ENCODE measurements at places on chromosomes 11 and 22.

DNA sequence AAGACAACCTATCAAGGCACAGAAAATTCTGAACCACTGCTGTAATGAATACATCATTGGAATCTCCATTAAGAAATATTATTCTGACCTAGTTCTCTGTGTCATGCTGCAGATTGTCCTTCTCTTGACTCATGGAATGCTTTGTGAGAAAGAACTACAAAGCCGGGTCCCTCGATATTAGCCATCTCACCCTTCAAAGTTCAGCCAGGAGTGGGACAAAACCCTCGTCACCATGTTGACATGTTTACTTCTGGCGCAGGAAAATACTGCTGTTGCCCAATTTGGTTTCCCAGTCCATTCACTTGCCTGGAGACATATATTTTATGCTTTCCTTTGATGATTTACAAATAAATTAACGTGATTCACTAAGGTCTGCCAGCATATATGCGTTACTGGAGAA, 10.9 kb upstream of the WT1 start:
- DNase-seq = no peak

- DNase-seq = no peak
These were observed 179.2 kb upstream of the ARHGAP20 start for GRCh38 chr11:110891411-110891810.

DNA sequence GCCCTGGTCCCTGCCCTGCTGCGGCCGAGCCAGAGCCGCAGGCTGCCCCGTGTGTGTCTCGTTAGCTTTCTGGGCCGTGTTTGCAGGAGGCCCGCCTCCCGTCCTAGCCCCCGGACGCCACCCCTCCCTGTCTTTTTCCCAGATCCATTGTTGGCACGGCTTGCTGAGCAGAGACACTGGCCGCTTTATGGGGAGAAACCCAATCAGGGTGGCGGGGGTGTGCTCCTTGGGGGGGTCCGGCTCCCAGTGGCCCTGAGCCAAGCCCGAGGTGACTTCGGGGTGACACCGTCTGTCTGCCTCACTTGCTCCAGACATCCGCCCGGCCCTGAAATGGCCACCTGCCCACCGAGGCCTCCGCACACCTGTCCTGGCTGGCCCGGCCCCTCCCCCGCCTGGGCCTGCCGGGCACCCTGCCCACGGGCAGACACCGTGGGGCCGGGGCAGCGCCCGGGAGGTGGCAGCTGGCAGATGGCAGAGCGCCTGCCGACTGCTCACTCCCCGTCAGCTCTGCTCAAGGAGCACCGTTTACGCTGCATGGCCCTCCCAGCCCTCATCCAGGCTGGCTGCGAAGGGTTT, 43.1 kb upstream of the PPARA start:
- no peak for DNase-seq

- peak; percentile 15 for DNase-seq
These were observed 35.0 kb upstream of the SCGB1A1 start for GRCh38 chr11:62383822-62384221.

DNA sequence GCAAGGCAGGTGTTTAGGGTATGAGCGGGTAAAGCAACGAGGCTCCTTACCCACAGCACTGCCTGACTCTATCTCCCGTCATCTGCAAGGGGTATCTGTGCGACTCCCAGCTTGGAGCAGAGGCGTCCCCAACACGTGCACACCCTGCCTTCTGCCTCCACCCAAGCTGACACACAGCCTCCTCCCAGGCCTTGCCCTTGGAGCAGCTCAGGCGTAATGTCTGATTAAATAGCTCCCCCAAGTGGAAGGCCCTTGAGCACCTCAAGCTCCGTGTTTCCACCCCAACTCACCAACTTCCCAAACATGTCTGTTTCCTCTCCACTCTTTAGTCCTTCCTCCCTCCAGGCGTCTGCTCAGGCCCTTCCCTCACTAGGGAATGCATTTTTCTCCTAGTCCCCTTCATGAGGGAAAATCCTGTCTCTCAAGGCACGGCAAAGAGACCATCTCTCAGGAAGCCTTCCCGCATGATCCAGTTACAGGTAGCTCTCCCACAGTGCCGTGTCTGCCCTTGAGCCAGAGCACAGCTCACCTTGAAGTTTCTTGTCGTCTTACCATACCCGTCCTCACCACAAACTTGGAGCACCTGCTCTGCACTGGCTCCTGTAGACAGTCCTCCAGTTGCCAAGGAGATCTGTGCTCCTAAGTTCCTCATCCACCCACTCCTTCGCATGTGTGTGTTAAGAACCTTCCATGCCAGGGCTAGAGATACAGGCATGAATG, 15.8 kb downstream of the CYB5R2 start:
- peak; percentile 53 for DNase-seq

Measured in Caki2 (cell line).